H4 (cell line): ENCODE measurements at places on chromosomes 16 and 17.

GRCh38 chr16:52545898-52546266 lies 1.1 kb downstream of the TOX3 start:
- DNase-seq, result no peak

DNA sequence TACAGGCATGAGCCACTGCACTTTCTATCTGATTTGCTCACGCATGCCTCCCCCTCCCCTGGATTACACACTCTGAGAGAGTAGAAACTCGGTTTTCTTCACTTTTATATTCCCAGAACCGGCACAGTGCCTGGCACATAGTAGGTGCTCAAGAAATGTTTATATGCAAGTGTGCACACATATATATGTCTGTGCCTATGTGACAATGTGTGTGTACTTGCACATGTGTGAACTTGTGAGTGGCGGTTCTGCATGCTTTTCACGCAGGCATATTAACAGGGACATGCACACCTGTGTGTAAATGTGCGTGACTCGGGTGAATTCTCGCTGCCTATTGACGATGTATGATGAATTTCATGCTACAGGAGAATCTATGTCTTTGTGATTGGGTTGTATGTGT lies 22.1 kb upstream of the IL21R start:
- DNase-seq, result no peak

DNA sequence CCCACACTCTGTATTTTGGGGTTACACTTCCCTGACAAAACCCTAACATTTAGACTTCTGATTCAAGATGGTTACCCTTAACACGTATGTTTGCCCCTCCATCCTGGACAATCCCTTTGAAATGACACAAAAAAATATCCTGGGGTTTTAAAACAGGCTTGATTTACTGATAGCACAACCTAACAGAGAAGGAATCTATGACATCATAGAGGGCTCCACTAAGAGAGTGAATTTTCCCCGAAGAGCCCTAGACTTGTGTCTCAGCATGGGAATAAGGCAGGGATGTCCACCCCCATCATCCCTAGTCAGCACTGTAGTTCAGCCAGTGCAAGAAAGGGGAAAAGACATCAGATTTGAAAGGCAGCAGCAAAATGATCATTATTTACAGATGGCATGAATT lies 15.8 kb upstream of the SRCIN1 start:
- DNase-seq, result no peak

GRCh38 chr17:58333736-58334207 lies 5.2 kb upstream of the TSPOAP1 start:
- no peak for DNase-seq

- no peak for DNase-seq
Observed at GRCh38 chr17:20096430-20096829, 87.3 kb downstream of the SPECC1 start.

GRCh38 chr17:74250324-74250995 lies 23.6 kb upstream of the DNAI2 start:
- DNase-seq, result no peak

DNA sequence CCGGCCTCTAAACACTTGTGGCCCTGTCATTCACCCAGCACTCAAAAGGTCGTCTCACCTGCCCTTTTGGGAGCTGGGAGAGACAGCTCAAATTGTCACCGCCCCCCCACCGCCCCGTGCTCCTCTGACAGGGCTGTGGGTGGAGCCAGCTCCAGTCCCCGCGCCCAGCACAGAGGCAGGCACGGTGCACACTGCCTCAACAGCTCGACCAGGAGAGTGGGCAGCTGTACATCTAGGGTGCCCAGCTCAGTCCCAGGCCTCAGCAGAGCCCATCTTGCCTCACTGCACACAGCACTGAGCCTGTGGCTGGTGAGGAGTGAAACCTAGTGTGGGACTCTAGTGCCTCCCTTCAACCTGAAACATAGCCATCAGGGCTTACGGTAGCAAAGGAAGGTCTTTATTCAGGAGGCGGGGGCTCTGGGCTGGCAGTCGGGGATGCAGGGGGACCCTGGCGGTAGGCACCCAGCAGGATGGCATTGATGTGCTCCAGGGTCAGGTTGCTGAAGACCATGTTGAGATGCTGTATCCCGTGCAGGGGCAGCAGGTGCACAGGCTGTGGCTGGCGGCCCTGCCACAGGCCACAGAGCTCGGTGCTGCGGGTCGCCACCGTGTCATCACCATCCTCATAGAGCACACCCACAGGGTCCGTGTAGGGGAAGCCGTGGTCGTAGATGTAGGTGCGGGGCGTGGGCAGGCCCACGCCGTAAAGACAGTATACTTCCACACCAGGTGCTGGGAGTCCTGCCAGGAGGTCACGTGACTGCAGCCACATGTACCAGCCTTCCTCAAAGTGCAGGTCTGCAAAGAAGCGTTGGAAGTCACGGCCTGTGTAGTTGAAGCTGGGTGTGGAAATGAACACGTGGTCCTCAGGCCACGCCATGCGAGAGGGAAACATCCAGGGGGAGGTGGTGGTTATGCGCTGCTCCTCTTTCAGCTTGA lies 3.1 kb upstream of the PSMB10 start:
- no peak for DNase-seq

GRCh38 chr16:86219655-86220445 lies 290.5 kb upstream of the FOXF1 start:
- DNase-seq, result no peak

GRCh38 chr17:53527473-53527872 lies 295.3 kb upstream of the KIF2B start:
- DNase-seq, result no peak

DNA sequence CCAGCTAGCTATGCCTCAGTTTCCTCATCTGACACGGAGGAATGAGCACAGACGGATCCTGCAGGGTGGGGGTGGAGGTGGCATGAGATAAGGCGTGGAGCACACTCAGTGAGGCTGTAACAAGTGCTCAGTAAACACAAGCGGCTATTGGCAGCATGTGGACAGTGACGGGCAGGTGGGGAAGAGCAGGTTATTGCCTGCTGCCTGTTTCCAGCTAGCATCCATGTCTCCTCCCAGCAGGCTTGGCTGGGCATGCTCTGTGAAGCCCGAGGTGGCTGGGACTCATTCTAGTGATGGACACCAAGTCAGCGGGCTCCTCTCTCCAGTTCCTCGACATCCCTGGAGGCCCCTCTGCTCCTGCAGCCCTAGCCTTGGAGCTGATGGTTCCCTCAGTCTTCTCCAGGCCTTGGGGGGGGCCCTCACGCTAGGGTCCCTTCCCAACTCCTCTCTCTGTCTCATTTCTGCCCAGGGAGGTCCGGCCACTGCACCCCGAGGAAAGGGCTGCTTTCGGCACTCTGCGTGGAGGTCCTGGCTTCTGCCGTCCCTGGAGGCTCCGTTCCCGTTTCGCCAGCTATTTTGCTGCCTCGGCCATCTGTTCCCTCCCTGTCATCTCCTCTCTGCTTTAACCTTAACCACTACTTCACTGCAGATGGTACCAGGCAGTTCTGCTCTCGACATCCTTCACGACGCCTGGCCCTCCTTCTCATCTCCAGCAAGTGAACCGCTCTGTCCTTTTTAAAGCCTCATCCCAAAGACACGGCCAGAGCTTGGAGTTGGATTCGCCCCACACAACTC lies 6.2 kb downstream of the RTN4RL1 start:
- DNase-seq, result no peak

DNA sequence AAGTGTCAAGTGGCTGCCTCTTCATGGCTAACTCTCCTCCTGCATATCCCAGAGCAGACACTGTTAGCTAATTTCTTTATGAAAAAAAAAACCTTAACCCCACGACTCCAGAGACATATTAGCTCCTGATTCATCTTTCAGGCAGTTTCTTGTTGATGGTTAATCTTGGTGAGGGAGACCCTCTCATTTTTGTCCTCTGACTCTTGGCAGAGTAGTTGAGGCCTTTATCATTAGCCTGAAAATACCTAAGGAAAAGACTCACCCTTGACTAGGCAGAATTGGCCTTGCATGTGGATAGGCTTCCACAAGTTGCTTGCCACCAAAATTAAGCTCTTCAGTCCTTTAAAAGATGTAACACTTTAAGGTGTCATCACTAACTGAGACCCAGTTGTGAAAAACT lies 4.0 kb downstream of the CRYBA1 start:
- DNase-seq, result no peak

GRCh38 chr17:77874303-77875050 lies 84.0 kb upstream of the TNRC6C start:
- no peak for DNase-seq

- DNase-seq, result no peak
Observed at GRCh38 chr17:78763561-78763960, 18.5 kb downstream of the CYTH1 start.

GRCh38 chr16:48366165-48367093 lies 18.8 kb downstream of the SIAH1 start:
- peak; percentile 94 for DNase-seq

GRCh38 chr16:30351001-30351441 lies 4.1 kb downstream of the CD2BP2 start:
- DNase-seq, result no peak

GRCh38 chr17:59167571-59168001 lies 12.0 kb downstream of the PRR11 start:
- DNase-seq, result no peak
